ENCODE measurements at places on chromosomes 1 and 21.
A peak's percentile ranks its signal among the peaks of the same experiment; 100 is the strongest.

DNA sequence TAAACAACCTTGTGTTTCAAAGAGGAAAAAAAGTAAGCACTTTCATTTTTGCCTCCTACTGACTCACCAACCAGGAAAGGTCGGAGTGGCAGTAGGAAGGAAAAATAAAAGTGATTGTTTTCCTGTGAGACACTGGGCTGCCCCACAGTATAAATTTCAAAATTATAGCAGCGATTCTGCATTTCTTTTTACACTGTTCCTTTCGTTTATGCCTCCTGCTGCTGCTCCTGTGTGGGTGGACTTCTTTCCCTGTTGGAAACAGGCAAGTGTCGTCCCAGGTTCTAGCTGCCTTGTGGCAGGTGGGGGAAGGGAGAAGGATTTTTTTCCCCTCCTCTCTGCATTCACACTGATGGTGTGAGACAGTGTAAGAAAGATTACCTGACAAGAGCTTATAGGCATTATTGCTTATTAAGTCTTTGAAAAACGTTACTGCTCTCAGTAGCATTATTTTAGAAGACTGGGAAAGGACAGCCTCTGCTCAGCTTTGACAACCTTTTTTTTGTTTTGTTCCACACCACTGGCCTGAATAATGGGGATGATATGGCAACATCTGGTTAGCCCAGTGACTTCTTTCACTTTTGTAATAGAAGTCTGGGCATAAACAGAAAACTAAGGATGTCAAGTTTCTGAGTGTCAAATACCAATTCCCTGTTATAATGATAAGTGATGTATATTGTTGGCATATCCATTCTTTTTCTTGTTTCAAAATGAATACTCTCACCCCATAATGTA, 77.9 kb downstream of the NEK7 start:
- DNase-seq = peak; percentile 25

DNA sequence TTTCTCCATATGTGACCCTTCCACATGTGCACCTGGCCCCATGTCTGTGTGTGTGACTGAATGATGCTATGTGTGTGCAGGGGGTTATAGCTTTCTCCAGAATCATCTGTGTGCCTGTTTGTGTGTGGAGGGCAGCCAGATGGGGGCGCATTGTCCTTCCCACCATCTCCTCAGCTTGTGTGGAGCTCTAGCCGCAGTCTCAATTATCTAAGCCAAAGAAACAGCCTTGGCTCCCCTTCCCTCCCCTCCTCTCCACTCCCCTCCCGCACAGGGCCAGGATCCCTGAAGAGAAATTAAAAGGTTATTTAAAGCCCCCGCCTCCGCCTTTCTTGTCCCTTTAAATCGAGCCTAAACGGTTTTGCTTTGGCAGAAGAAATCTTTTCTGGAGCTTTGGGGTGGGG, 1.8 kb upstream of the DMBX1 start:
- DNase-seq = peak; percentile 45

GRCh38 chr21:29181799-29182470, 51.5 kb downstream of the MAP3K7CL start:
- peak; percentile 63 for DNase-seq

DNA sequence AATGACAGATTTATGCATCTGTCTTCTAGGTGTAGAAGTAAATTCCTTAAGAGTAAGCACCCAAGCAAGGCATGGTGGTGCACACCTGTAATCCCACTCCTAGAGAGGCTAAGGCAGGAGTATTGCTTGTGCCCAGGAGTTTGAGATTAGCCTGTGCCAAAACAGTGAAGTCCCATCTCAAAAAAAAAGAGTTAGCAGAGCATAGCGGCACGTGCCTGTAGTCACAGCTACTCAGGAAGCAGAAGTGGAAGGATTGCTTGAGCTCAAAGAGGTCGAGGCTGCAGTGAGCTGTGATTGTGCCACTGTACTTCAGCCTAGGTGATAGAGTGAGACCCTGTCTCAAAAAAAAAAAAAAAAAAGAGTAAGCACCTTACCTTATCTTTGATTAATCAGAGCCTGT, 15.1 kb upstream of the TIPRL start:
- no peak for DNase-seq

- DNase-seq = no peak
These were observed 32.9 kb downstream of the MAPKAPK2 start for GRCh38 chr1:206717674-206717989.

DNA sequence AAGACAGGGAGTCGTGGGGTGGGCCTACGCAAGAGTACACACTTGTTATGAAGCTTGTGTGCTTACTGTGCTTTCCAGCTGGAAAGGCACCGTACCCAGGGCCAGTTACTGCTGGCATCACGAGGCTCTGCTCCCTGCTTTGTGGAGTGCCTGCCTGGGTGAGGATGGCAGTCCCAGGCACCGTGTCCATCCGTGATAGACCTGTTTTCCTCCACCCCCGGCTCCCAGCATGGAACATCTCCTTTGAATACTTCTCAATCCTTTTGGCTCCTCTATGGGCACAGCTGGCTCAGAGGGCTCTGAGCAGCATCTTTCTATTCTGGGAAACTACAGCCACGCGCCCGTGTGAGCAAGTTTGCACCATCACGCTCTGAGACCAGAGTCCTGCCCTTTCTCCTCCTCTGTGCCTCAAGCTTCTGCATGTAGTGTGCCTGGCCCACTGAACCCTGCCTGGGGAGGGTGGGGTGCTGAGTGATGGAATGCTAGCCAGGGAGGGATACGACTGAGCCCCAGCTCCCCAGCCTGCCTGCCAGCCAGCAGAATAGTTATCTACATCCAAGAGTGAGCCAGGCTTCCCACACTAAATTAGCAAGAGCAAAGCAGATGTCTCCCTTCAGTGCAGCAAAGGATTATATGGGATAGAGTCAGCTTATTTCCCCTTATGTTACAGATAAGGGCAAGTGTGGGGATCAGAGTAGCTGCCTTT, 7.1 kb upstream of the TNR start:
- no peak for DNase-seq
